ENCODE measurements at places on chromosomes 2 and 18.

DNA sequence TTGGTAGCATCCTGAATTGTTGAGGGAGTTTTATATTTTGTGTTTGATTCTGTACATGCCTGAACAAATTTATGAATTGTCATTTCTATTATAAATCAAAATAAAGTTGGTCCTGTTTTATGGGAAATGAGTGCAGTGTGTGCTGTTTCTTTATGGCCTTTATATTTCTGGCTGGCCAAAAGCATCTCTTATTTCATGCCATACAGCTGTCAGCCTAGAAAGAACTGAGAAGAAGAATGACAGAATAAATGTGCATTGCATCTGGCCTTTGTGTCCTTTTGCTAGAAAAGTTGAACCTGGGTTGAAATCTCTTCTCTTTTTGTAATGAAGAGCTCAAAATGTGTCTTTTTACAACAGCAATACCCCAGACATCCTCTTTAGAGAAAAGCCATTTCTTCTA lies 474.7 kb upstream of the LRATD1 start:
- no peak for DNase-seq

- DNase-seq: no peak
These were observed 68.5 kb downstream of the AGPS start for GRCh38 chr2:177460973-177461585.

GRCh38 chr2:38496927-38497669 lies 105.6 kb downstream of the HNRNPLL start:
- no peak for DNase-seq

GRCh38 chr2:193549661-193550060 lies 1354.9 kb upstream of the TMEFF2 start:
- DNase-seq: no peak

- no peak for DNase-seq
These were observed 27.9 kb upstream of the CASP8 start for GRCh38 chr2:201232467-201232815.

DNA sequence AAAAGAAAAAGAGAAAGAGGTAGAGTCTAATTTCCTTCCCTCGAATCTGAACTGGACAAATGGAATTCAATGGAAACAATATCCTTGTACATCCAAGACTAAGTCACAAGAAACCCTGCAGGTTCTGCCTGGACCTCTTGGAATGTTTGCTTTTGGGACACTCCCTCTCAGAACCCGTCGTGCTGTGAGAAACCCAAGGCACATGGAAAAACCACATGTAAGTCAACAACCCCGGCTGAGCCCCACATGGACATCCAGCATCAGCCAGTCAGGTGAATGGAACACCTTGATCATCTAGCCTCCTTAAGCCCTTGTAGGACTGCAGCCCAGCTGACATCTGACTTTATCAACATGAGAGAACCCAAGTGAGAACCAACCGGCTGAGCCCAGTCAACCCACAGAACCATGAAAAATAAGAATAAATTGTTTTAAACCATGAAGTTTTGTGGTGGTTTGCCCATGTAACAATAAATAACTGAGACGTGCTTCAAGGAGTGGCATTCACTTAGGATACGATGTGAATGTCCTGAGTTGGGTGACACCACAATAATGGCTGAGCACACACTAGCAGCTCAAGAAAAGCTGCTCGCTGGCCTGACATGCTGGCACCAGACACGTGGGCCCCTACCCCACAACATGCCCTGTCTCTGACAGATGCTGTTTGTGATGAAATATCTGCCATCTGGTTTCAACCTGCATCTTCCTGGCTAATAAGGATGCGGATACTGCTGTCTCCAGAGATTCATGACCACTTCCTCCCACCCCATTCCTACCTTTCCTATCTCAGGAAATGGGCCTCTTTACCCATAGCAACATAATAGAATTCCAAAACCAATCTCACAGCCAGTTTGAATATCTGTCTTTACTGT lies 28.8 kb downstream of the PKDCC start:
- no peak for DNase-seq

- DNase-seq: no peak
These were observed 5.1 kb downstream of the MERTK start for GRCh38 chr2:111903516-111903915.

Measured in naive B cell (primary cell).